ENCODE measurements at places on chromosomes 5 and 9.

DNA sequence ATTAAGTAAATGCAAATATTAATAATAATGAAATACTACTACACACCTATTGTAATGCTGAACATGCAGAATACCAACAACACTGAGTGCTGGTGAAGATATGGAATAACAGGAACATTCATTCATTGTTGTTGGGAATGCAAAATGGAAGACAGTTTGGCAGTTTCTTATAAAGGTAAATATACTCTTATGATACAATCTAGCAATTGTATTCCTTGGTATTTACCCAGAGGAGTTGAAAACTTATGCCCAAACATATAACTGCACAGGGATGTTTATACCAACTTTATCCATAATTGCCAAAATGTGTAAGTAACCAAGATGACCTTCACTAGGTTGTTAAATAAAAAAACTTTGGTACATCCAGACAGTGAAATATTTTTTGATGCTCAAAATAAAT, 636.8 kb downstream of the PRR16 start:
- DNase-seq, result no peak

GRCh38 chr5:178215280-178216002, 11.1 kb downstream of the HNRNPAB start:
- DNase-seq, result no peak

DNA sequence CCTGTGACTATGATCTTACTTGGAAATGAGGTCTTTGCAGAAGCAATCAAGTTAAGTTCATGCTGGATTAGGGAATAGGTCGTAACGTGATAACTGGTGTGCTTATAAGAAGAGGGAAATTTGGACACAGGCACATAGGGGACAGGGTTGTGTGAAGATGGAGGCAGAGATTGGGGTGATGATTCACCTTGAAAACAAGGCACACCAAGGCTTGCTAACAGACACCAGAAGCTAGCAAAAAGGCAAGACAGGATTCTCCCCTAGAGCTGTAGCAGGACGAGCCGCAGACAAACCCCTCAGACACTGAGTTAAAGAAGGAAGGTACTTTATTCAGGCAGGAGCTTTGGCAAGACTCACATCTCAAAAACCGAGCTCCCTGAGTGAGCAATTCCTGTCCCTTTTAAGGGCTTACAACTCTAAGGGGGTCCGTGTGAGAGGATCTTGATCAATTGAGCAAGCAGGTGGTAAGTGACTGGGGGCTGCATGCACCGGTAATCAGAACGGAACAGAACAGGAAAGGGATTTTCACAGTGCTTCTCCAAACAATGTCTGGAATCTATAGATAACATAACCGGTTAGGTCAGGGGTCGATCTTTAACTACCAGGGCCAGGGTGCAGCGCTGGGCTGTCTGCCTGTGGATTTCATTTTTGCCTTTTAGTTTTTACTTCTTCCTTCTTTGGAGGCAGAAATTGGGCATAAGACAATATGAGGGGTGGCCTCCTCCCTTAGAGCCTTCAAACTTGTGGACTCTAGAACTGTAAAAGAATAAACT, 57.5 kb upstream of the S1PR3 start:
- no peak for DNase-seq

DNA sequence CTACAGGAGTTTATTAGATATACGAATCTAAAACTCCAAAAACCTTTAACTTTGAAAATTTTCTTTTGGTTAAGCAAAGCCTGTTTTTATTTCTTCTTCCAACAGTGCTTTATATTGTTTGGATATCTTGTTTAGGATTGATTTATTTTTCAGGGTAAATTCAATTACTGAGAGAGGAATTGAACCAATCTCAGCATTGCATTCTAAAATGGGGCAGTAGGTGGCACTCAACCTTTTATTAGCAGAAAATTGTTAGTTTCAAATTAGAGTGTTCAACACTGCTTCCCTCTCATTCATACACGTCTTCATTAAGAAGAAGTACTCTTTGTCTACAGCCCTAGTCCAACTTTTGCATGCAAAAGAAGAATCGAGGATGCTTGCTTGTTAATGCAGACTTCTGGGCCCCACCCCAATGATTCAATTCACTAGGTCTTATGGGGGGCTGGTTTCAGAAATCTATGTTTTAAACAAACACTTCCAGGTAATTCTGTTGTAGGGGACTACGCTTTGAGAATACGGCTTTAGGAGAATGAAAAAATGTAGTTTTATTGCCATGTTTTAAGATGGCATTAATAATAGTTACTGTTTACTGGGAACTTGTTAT, 26.6 kb downstream of the MRPL22 start:
- no peak for DNase-seq

DNA sequence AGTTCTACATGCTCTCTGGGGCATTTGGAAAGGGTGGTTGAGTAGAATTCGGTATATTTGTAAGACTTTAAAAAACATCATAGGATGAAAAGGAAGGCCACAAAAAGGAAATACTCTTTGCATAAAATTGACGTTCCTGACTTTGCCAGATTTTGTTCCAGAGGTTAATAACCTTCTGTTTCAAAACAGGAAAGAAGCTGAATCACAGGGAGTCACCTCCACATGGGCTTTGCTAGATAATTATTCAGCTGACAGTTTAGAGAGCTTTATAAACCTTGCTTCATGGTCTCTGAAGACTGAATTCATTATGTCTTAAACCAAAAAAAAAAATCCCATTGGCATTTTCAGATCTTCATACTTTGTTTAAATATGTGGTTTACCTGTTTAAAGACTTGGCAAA, 203.7 kb downstream of the SEMA6A start:
- no peak for DNase-seq

GRCh38 chr5:6900247-6901227, 187.3 kb downstream of the TENT4A start:
- no peak for DNase-seq

DNA sequence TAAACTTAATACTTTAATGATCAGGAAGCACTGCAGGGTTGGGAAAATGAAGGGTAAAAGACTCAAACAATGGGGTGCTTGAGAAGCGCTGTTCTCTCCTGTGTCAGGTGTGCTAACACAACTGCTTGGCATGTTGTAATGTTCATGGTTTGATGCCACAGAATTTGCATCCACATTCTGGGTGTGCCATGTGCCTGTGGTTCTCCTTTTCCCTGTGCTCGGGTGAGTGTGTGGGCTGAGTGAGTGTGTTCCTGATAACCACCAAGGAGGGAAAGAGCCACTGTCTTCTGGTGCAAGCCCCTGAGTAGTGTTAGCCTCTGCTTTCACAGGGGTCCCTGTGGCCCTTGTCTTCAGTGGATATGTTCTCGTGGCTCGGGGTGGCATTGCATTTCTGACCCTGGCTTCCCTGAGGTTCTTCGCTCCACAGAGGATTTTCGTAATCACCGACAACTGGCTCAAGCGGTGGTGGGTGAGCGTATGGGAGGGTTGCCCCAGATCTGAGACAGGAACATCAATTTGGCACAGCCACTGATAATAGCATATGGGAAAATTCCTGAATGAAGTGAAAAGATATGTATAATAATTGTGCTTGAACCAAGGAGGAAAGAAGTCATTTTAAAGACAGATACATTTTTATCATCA, 102.0 kb downstream of the MVB12B start:
- no peak for DNase-seq

Measured in right hindlimb (tissue), 1 donor.